ENCODE measurements at places on chromosomes 4 and X.

DNA sequence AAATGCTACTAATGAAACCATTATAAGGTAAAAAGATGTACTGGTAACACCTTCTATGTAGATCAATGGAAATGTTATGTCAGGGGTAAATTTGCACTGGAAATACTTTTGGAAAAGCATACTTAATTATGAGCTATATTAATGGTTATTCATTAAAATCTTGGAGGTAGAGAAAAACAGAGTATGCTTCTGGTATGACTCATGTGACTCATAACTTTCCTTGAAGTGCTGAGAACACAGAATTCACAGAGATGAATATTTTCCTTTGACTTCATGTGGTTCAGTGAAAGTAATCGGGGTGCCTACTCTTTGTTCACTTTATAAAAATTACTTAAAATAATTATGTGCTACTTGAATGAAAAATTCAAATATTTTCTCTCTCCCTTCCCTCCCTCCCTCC lies 254.2 kb downstream of the KCTD8 start:
- no peak for DNase-seq

DNA sequence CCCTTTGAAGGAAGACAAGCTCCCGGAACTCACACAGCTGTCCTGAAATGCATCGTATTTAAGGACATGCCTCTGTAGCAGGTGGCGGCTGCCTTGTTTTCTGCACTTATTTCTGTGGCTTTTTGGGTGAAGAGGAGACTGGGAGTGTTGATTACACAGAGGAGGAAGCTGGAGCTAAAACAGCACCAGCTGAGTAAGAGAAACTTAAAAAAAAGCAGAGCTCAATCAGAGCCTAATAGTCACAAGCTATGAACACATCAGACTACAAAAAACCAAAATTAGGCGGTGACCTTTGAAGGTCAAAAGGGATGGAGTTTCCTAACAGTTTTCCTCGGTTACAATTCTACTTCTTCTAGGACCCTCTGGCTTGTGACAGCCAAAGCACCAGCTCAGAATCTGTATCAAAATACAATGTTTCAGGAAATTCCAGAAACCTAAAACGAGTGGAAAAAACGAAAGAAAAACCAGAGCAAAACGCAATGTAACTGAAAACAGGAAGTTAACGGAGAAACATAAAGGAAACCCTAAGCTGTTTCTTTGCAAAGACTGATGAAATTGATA lies 13.5 kb downstream of the PRKX start:
- DNase-seq, result no peak

DNA sequence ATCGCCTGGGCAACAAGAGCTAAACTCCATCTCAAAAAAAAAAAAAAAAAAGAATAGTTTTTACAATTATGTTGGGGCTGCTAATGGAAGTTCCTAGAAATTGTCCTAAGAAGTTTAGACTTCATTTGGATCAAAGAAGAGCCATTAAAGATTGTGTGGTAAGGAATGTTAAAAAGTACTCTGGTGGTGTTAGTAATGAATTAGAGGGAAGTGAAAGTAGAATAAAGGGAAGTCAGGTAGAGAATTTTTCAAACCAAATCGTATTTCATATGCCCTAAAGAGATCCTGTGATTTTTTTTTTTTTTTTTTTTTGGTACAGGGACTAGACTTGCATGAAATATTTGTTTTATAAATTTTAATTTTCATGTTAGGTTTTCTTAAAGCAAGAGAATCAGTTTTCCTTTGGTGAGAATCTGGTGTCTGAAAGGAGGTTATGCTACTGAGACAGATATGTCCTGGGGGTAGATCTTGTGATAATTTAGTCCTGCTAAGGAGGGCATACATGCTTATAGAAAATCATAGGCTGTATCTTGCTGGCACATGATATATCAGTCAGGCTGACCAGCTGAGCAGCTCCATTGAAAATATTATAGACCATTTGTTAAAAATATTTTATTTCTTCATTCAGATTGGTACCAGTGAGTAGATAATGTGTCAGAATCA lies 10.7 kb downstream of the SEC24B start:
- no peak for DNase-seq

DNA sequence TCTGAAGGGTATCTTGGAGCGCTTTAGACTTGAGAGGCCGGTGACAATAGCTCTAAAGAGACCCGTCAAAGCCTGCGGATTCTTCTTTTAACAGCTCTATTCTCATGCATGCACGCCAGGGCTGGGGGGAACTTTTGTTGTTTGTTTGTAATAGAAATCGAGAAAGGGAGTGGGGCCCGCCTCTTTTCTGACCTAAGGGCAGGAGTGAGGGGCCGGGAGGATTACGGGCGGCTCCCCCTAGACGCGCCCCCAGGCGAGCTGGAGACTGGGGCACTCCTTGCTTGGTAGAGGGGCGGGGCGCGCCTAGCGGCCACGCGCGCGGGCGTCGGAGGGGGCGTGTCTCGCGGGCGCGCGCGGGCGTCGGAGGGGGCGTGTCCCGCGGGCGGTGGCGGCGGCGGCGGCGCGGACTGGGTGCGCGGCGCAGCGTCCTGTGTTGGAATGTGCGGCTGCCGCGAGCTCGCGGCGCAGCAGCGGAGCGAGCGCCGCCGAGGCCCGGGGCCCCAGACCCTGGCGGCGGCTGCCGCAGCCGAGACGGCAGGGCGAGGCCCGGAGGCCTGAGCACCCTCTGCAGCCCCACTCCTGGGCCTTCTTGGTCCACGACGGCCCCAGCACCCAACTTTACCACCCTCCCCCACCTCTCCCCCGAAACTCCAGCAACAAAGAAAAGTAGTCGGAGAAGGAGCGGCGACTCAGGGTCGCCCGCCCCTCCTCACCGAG lies at the start of gene REST:
Gene REST, plus strand, starts transcription at position 412 of the 717 bp plus-strand sequence. CDS start 2,739 bp downstream, outside the sequence.
- DNase-seq, result peak; percentile 63

DNA sequence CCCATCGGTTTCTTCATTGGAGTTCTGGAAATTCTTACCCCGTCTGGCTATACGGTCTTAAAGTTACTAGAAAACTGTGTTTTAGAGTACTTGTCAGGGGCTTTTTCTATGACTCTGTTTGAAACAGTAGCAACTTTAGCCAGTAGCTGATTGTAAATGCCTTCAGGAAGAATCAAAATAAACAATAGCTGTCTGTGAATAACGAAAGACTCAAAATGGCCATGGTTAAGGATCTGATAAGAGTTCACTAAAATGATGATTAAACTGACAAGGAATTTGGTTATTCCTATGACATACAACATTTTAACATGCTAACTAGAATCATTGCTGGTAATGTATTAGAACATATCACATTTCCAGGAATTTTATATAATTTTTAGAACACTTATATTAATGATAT lies 191.0 kb downstream of the EVC2 start:
- DNase-seq, result no peak

DNA sequence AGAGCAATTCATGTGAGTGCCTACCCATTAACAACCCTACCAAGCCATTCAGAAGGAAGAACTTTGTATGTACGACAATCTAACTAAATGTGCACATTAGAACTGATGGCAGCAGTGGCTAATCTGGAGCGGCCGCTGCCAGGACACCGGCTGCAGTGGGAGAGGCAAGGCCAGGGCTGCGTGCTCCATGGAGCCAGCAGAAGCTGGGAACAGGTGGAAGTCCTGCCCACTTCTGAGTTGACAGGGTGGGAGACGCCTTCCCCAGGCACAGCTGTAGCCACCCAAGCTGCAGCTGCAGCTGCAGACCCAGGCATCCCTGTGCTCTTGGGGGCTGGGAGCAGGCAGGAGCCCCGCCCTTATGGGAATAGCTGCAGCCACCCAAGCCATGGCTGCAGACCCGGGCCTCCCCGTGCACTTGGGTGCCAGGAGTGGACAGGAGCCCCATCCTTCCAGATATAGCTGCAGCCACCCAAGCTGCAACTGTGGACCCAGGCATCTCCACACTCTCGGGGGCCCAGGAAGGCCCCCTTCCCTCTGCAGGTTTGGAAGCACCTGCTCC lies 79.1 kb upstream of the DDX60 start:
- no peak for DNase-seq

- DNase-seq, result no peak
Measured at GRCh38 chr4:100278567-100278966, 88.3 kb upstream of the DDIT4L start.

DNA sequence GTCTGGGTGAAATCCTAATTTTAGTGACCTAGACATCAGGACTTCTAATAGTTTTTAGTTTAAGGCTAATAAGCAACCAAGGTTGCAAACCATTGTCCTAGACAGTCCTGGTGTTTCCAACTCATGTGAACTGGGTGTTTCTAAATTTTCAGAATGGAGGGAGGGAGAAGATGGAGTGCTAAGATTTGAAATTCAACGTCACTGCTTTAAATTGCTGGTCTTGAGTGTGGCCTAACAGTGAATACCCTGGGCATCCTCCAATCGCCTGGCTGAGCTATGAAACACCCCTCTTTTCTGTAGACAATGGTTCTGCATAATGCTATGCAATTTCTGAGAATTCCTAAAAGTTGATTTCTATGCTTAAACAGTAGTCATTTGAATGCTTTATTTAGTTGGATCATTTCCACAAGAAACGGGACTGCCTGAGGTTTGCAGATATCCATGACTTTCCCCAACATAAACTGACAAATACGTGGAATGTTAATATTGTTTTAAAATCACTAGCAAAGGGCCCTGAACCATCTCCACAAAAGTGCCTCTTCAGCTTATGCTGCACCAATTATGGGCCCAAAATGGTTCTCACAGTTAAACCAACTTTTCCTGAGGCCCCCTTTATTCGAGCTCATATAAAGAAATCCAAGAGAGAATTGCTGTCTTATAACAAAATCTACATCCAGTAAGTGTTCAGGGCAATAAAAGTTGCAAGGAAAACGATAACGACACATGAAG lies 1.1 kb downstream of the FBXL5 start:
- DNase-seq, result no peak

DNA sequence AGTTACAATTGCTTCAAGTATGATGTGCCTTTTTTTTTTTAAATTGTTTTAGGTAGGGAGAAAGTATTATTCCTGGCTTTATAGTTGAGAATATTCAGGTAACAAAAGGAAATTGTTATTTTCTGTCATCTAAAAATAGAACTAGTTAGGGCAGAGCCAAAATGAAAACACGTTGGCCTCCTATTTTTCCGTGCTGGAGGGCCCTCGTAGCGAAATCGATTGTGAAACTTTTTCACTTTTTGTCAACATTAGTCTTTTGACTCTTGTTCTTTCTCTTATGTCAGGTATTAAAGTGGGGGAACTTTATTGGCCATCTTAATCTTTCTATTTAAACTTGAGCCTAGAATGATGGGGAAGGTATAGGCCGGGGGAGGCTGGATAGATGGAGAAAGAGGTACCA lies 104.9 kb downstream of the ARHGAP10 start:
- DNase-seq, result no peak

- no peak for DNase-seq
Measured at GRCh38 chr4:20890761-20891160, 190.5 kb downstream of the PACRGL start.

DNA sequence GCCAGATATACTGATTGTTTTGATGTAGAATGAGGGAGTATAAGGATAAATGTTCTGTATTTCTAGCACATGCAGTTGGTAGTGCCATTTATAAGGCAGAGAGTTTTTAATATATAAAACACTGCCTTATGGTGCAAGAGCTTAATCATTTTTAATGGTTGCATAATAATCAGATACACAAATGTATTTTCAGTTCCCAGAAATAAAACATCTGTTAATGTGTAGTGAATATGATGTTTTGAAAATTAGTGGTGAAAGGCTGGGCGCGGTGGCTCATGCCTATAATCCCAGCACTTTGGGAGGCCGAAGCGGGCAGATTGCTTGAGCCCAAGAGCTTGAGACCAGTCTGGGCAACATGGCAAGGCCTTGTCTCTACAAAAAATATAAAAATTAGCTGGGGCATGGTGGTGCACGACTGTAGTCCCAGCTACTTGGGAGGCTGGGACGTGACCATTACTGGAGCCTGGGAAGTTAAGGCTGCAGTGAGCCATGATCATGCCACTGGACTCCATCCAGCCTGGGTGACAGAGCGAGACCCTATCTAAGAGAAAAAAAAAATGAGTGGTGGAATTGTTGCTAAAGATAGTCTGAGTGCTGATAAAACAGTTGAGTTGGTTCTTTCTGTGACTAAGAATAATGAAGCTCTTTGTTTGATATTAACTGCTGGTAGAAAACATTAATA lies 29.3 kb downstream of the CLCN3 start:
- no peak for DNase-seq

DNA sequence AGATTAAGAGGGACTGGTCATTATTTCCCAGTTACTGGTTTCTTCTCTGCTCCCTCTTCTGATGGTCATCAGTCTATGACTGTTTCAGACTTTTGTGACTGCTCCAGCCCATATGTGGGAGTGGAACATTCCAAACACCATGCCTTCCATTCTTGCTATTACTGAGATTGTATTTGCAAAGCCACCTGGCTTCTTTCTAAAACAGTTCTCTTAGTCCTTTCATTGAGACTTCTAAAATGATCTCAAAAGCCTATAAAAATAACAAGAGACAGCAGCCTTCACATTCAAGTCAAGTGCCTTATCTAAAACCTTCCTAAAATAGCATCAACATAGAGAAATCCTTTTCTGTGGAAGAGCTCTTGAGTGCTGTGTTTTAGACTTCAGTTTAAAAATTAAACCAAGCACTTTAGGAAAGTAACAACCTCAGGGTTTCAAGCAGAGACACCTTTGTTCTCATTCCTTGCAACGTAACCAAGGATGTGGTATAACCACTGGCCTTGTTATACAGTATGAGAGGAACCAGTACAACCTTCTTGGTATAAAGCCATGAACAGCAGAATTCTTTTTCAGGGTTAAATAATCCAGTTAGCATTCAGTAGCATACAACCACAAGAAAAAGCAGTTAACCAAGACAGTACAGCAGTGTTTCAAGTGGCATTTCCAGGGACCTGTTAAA lies 97.1 kb downstream of the NFKB1 start:
- DNase-seq, result no peak

- DNase-seq, result no peak
Measured at GRCh38 chr4:55437356-55437796, 41.6 kb downstream of the TMEM165 start.
